Activated naive CD4-positive, alpha-beta T cell treated with Interleukin-2 at 50 U/mL for 16 hours (primary cell): ENCODE measurements at places on chromosomes 12 and 14.

DNA sequence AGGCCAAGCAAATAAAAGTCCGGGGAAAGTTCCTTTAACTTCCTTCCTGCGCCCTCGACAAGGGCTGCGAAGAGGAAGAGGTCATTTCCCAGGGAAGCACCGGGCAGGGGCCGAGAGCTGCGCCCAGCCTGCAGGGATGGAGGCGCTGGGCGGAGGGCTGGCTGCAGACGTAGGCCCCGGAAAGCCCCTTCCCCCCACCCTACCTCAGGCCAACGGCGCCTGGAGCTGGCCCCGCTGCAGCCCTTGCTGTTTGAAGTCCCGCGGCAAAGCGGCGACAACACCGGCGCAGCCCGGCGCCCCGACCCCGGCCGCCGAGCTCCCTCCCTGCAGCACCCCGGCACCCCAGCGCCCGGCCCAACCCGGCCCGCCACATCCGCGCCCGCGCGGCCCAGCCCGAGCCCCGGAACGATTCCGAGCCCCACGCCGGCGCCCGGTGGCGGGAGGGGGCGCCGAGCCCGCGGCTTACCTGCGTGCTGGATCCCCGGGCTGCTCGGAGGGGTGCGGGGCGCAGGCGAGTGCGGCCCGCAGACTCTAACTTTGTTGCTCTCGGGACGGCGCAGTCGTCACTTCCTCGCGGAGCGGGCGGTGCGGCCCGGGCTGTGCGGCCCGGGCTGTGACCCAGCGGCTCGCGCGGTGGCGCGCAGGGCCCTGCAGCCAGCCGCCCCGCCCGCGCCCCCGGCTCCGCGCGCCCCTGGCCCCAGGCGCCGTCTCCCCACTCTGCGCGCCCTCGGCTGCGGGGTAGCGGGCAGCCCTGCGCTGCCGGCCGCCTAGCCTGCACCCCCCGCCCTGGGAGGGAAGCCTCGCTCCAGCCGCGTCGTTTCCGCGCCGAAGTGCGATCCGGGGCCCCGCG, 64.8 kb upstream of the PTGR2 start:
- DNase-seq, result peak; percentile 64

DNA sequence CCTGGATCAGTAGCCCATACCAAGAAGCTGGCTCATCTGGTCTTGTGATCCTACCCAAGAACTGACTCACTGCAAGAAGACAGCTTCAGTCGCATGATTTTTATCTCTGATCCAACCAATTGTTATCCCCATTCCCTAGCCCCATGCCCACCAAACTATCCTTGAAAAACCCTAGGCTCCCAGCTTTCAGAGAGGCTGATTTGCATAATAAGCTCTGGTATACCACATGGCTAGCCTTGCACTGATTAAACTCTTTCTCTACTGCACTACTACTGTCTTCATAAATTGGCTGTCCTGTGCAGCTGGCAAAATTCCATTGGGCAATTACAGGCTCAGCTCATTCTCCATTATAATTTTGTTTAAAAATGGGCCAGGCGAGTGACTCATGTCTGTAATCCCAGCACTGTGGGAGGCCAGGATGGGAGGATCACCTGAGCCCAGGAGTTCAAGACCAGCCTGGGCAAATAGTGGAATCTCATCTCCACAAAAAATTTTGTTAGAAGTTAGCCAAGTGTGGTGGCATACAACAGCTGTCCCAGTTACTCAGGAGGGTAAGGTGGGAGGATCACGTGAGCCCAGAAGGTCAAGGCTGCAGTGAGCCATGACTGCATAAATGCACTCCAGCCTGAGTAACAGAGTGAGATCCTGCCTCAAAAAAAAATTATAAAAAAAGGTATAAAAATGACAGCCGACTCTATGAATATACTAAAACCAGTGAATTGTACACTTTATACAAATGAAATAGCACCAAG, 76.7 kb upstream of the EIF5 start:
- DNase-seq, result no peak

DNA sequence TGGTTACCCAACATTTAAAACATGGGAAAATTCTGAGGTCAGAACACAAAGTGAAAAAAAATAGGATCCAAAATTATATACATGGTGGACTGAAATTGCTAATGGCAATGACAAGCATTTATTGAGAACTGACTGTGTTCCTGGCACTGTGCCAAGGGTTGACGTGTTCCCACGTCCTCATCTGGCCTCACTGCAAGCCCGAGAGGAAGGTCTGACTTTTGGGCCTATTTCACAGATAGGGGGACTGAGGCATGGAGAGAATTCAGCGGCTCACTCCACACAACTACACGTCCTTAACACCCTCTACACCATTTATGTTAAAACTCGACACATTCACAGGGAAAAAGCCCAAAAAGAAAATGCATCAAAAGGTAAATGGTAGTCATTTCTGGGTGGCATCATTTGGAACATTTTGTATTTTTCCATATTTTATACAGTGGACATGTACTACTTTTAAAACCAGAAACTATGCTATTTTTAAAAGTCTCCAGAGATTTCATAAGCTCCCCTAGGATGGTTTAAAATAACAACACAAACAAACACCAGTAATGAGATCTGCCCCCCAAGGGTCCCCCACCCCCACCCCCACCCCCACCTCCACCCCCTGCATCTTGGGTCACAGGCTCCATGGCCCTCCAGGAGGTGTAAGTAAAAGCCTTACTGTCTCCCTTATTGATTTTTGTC, 27.7 kb downstream of the CLMN start:
- DNase-seq, result no peak

- no peak for DNase-seq
These were observed 540 bp downstream of the PAX9 start for GRCh38 chr14:36662258-36662542.

DNA sequence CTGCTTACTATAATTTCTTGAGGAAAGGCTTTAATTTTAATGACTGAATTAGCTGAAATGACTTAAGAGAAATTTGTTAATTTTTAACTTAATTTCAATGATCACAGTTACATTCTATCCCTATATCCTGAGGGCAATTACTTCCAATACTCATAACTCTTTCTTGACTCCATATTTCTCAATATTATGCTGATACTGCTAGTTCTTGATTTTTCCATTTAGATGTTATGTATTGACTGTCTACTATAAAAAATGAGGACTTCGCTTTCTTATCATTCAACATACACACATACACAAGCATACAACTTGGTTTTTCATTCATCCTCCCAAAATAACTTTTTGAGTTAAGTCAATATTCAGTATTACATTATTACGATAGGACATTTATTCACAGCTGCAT, 176.2 kb downstream of the PHLDA1 start:
- DNase-seq, result no peak

- no peak for DNase-seq
These were observed 10.1 kb upstream of the CABP1 start for GRCh38 chr12:120630104-120630892.

GRCh38 chr12:80353254-80353653, 90.8 kb upstream of the PTPRQ start:
- no peak for DNase-seq

- no peak for DNase-seq
These were observed 235.7 kb downstream of the CACNA1C start for GRCh38 chr12:2288471-2288870.

GRCh38 chr12:84911271-84912197, 1.1 kb downstream of the SLC6A15 start:
- no peak for DNase-seq

DNA sequence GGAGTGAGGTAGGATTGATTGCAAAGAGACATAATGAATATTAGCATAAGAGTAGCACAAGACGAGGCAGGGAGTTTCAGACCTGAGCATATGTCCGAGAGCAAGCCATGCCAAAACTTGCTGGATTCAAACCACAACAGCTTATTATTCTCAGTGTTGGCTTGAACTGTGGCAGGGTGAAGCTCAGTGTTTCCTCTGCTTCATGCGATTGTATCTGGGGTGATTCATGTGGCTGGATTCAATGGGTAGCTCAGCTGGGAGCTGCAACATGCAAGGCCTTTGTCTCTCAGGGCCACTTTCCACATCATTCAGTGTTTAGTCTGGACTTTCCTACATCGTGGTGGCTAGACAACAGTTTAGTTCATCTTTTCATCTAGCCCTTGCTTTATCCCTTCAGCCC, 22.1 kb upstream of the E2F7 start:
- no peak for DNase-seq

DNA sequence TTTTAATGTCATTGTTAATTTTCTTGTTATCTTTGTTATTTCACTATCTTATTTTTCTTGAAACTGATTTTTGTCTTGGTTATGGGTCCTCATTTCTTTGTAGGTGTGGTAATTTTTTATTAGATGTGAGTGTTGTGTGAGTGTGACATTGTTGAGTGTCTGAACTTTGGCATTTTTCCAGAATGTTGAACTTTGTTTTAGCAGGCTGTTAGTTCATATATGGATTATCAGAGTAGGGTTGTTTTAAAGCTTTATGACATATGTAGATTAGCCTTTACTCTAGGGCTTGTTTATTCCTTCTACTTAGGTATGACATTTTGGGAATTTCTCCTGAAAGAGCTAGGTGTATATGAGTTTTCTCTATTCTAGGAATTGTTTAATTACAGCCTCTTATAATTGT, 103.9 kb downstream of the ARID2 start:
- DNase-seq, result no peak

DNA sequence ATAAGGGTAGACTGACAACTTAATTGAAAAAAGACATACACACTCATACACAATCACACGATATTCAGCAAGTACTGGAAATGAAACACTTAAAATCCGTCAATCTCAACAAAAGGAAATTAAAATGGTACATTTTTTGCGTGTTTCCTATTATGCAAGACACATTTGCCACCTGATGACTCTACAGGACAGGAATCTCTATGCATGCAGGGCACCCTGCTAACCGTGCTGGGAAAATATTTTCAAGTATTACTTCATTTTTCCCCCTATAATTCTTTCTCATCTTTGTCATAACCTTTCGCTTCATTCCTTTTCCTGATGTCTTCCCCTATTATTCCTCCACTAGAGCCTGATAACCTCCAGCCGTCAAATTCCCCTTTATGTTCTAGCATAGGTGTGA, 150.2 kb downstream of the TMEM132D start:
- no peak for DNase-seq

DNA sequence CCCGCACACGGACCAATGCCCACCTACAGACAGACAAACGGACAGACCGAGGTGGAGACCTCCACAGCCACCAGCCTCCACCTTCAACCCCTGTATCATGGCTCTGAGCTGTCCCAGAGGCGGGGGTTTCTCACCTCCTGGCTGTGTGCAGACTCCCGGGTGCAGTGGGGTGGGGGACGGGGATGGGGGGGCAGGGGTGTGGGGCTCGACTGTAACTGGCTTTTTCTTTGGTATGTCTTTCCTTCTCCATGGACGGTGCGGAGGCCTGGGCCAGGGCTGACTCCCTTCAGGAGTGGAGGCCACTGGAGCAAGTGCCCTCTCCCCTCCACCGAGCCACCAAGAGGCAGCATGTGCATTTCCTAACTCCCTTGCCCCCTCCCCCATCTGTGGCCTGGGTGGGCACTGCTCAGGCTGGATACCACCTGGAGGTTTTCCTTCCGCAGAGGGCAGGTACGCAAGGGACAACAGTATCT, 122.6 kb downstream of the ESRRB start:
- no peak for DNase-seq

GRCh38 chr12:114996382-114996781, 312.4 kb upstream of the TBX3 start:
- no peak for DNase-seq

- no peak for DNase-seq
These were observed 6.3 kb upstream of the HOXC4 start for GRCh38 chr12:54047160-54047963.

- no peak for DNase-seq
These were observed 35.4 kb upstream of the NTF3 start for GRCh38 chr12:5396541-5396940.

DNA sequence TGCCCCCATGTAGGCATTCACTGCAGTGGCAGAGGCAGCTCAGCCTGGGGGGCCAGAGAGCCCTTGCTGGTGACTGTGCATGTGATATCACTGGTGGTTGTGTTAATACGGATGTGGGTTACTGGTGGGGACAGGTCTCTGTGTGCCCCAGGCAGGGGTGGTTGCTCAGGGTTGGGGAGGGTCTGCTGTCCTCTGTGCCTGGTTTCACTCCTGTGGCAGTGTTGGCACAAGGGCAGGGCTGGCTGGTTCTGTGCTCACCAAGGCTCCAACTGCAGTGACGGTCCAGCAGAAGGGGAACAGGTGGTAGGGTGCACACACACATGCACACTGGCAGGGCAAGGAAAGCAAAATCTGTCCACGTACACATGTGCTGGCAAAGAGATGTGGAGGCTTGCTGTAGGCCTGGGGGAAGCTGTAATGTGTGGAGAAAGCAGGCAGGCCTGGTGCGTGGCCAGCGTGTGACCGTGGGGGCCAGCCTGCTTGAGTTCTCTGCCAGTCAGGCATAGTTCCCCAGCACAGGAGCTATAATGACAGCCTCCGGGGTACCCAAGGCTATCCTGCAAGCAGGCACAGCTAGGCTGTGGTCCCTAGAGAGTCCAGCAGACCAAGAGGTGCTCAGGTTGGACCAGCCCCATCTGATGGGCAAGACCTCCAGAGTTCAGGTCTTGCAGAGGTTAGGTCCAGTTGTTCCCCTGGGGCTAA, 254.6 kb downstream of the FBXL14 start:
- no peak for DNase-seq

DNA sequence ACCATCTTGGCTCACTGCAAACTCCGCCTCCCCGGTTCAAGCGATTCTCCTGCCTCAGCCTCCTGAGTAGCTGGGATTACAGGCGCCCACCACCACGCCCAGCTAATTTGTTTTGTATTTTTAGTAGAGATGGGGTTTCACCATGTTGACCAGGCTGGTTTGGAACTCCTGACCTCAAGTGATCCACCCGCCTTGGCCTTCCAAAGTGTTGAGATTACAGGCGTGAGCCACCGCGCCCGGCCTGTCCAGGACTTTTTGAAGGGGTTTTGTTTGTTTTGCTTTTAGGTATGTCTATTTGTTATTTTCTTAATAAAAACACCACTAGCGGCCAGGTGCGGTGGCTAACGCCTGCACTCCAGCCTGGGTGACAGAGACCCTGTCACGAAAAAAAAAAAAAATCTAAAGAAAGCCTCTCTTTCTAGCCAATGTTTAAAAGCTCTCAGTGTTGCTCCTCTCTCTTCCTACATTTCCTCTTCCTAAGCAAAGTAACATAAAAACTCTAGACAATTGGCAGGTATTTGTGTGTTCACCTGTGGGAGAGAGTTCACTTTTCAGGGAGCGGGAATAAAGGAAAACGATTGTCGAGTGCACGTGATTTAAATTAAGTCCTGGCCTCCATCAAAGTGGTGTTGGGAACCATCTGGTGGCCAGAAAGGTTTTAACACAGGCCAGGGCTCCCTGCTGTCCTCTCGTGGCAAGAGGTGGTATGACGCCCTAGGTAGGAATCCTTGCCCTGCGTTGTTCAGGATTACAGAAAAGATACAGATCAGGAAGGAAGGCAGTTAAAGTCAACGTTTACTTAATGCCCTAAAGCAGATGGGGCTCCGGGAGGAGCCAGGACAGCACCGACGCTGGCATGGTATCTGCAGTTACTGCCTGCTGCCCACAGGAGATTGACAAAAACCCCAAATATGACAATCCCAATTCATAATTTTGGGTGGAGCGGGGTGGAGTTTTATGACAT, 36.2 kb upstream of the ATP23 start:
- DNase-seq, result peak; percentile 87

- no peak for DNase-seq
These were observed 27.8 kb downstream of the ANKRD9 start for GRCh38 chr14:102481791-102482238.
